Fibroblast of skin of scalp (primary cell): ENCODE measurements at places on chromosomes 2 and 18.

DNA sequence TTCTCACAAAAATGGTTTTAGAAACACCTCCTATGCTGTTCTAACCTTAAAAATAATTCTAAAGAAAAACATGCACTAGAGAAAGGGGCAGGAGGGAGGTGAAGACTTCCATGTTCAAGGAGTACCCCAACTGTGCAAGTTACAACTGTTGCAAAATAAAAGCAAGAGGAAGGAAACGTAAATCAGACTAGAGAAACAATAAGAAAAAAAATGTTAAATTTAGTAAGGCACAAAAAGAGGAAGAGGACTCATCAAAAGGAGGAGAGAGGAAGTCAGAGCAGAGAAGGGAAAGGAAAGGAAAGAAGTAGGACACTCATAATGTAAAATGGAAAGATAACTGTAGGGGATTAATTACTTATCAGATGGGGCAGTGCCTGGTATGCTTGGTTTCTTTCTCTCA lies 34.1 kb downstream of the RAPH1 start:
- DNase-seq, result no peak

GRCh38 chr2:188292348-188293239 lies 920 bp downstream of the GULP1 start:
- DNase-seq, result peak; percentile 74

DNA sequence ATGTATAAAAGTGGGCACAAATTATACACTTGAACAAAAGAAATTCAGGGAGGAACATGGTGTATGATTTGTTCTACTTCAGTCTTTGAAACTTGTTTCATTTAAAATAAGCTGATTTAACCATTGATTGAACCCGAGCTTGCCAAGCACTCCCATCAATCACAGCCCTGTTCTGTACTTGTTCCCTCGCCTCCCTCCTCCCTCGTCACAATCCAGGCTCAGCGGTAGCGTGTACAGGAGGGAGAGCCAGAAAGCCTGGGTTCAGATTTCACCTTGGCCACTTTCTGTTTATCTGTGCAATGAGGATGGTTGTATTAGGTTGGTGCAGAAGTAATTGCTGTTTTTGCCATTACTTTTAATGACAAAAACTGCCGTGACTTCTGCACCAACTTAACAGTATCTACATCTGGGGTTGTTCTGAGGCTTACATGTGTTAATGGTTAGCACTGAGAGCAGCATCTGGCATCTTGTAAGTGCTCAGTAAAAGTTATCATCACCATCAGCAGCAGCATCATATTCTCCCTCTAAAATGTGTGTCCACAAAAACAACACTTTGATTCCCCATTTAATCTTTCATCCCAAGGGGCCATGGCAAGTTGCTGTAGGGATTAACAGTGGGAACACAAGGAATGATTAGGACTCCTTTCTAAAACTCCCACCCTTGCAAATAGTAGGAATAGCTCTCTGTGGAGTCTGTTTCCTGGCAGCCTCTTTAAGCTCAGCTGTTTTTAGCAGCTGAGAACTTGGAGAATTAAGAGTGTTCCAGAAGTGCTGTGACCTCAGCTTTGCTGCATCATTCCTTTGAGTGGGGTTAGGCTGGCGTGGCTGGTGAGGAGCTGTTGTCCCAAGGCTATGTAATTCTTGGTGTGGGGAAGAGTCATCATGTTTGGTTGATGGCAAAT lies 4.7 kb downstream of the DPYSL5 start:
- DNase-seq, result no peak

DNA sequence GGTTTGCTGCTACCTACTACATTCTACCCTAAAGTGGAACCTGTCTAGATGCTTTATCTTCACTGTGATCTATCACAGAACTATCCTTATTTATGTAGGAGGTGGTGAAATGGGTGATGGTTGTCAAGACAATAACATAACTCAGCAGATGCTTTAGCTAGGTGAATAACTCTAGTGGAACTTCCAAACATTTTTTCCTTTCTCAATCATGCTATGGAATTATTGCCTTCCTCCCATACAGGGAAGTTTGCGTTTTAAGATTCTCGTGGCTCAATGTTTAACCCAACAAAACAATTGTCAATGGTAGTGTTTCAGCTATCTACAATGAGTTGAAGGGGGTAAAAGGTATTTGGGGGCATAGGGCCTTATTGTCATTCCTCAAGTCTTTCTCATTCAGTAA lies 82.6 kb upstream of the GLI2 start:
- DNase-seq, result peak; percentile 74

- no peak for DNase-seq
Measured at GRCh38 chr2:207502577-207503198, 27.1 kb upstream of the CREB1 start.

DNA sequence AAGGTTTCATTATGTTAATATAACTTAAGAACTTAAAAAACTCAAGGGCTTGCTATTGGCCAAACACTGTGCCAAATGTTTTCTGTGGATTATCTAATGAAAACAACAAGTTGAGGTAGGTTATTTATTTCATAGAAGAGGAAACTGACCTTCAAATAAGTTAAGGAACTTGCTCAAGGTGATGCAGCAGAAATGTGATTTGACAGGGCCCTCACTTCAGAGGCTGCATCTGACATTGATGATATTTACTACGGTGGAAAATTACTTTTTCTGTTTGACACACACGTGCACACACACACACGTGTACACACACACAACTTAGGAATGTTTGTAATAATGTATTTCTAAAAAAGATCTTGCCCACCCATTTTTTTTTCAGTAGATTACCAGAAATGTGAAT lies 137.2 kb upstream of the CXCR4 start:
- DNase-seq, result no peak

DNA sequence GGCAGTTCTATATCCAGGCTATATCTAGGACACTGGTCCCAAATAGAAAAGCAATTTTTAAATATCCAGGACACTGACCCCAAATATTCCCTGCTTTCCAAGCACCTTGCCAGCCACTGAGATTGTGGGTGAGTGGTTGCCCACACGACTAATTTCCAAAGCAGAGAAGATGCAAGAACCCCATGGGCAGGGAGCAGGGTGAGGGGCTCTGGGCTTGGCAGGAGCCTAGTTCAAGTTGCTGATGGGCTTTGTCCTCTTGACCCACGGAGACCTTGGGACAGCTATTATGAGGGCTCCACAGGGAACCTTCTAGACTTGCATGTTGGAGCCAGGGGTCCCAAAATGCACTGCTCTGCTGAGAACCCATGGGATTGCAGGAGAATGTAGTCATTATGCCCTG lies 146.0 kb upstream of the SMAD2 start:
- DNase-seq, result no peak

DNA sequence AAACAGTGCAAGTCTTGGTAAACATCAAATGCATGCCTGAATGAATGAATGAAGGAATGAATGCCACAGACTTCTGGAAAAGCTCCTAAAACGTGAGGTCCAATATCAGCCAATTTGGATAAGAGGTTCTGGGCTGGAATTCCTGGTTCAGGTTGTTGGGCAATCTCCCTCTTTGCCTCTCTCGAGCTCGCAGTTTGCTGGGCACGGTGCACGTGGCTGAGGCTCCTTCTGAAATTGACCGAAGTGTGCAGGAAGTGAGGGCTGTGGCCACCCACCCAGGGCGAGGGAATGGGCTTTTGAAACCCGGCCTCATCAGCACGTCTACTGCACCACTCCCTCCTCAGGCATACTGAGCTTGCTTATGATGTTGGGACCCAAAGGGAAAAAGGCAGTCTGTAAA lies 288.8 kb upstream of the HS6ST1 start:
- peak; percentile 31 for DNase-seq

GRCh38 chr2:20538308-20539132 lies 91.6 kb downstream of the RHOB start:
- DNase-seq, result no peak

GRCh38 chr18:38534073-38534472 lies 968.5 kb upstream of the CELF4 start:
- DNase-seq, result no peak

- DNase-seq, result no peak
Measured at GRCh38 chr2:122266636-122267035, 511.2 kb downstream of the TSN start.

DNA sequence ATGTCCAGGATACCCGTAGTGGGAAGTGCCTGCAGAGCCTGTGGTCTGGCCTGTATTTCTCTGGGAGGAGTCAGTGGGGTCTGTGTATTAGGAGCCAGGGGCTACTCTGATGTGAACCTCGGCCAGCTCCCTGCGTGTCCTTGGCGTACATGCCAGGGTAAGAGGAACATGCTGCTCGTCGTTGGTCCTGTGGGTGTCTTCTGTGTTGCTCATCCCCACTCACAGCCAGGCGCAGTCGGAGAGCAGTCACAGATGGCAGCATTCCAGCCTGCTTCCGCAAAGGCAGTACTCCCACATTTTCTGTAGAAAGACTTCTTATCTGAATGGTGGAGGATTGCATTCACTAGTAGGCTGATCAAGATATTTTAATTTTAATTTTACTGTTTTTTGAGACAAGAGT lies 84.9 kb downstream of the DGKD start:
- no peak for DNase-seq

GRCh38 chr2:32739664-32740063 lies 111.8 kb downstream of the TTC27 start:
- DNase-seq, result no peak

DNA sequence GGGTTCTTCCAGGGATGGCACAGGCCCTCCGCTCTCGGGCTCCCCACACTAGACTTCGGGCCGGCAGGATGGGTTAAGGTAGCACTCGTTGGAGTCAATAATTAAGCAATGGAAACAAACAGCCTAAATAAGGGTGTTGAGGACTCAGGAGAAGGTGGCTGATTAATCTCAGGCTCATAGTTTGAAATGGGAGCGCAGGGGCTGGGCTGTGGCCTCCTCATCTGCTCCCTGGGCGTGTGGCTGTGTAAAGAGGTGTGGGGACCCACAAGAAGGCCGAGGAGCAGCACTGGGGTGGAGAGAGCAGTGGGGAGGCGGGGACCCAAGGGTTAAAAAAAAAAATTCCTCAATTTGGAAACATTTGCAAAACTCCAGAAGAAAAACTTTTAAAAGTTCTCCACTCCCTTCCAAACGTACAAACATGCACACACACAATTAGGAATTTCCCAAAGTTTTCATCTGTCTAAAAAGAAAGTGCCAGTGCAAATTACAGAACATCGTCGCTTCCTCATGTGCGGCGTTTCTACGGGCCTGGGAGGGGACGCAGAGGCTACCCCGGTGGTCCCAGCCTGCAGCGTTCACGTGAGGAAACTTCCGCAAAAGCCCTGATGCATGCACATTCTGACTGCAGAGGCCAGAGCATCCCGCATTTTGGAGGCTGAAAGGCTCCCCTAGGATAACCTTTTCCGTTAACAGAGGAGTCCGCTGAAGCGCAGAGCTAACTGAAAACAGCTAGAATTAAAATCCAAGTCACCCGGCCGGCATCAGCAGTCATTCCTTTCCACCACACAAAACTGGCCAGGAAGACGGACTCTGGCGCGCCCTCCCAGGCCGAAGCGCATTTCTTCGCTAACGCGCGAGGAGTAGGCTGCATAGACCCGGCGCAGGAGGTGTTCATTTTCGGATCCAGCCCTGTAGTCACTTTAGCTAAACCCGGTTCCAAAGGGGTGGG lies 1.0 kb upstream of the TUBB6 start:
- DNase-seq, result peak; percentile 74

DNA sequence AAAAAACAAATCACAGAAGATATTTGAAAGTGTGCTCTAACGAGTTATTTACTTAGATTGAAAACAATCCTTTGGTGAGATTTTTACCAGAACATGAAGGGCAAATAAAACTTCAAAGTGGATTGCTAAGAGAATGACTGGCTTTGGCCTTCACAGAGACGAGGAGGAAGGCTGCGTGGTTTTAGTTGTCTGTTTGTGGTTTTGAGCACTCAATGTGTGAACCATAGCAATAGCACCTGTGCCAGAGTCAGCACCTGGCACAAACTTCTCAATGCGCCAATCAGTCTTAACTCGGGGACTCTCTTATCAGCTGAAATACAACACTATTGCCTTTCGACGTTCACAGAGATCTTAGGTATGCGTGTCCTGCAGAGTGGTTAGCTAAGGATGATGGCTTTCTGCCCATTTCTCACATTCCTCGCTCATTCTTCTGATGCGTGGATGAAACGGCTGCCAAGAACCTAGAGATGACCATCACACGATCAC lies 70.0 kb downstream of the MBP start:
- peak; percentile 69 for DNase-seq

DNA sequence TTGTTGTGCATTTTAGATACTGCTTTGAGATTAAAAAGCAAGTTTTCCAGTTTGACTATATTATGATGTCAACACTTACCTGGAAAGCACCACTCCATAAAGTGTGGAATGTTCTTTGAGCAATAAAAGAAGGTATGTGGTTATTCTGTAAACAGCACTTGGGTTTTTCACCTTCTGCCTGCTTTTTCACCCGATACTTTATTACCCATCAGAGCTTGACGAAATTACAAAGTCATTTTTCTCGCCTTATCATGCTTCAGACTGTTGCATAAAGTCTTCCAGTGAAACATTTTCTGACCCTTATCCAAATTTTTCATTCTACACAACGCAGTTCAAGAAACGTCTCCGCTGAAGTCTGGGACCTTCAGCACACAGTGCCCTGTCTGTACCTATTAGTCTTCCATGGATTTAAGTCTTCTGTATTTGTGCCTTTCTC lies 25.2 kb downstream of the CAB39 start:
- no peak for DNase-seq

DNA sequence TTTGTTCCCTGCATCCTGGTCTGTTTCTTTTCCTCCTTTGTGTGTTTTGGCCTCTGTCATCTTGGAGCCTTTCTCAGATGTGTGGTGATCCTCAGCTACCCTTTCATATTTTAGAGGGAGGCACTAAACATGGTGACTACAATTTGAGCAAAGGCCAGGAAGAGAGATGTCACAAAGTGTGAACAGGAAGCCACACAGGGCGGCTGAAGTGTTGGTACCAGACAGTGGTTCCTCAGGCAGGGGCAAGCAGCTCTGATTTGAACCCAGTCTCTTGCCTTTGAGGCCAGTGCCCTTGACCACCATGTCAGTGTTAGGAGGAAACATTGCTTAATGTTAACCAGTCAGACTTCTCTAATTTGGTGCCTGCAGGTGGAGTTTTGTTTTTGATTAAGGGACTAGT lies 9.2 kb downstream of the LRRFIP1 start:
- DNase-seq, result no peak

DNA sequence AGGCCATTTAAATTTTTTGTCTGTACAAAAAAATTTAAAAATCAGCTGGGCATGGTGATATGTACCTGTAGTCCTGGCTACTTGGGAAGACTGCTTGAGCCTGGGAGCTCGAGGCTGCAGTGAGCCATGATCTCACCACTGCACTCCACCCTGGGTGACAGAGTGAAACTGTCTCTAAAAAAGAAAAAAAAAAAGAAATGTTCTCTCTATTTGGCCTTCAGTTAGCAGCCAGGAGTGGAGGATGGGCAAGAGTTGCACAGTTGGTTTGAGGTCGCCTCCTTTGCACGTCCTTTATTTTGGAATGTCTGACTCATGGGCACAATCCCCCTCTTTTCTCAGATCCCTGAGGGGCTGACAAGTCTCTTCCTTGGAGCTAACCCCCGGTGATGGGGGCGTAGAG lies 26.3 kb downstream of the ITM2C start:
- peak; percentile 41 for DNase-seq

DNA sequence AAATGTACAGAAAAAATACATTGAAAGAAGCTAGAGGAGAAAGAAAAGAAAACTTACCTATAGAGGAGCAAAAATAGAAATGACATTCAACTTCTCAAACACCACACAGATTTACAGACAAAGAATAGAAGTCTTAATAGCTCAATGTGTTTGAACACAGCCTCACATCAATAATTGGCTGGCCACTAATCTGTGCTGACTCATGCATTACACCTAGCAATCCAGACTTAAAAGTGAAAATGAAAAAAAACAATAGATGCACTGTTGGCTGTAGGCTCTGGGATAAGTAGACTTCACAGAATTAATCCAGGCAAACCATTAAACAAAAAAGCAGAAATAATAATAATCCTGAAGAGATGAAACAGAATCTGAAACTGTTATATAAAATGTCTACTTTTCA lies 961.3 kb upstream of the CELF4 start:
- DNase-seq, result no peak

- DNase-seq, result no peak
Measured at GRCh38 chr2:53629501-53629900, 138.1 kb upstream of the CHAC2 start.
